Glutamatergic neuron (in vitro differentiated cells): ENCODE measurements at places on chromosomes 13 and 19.

DNA sequence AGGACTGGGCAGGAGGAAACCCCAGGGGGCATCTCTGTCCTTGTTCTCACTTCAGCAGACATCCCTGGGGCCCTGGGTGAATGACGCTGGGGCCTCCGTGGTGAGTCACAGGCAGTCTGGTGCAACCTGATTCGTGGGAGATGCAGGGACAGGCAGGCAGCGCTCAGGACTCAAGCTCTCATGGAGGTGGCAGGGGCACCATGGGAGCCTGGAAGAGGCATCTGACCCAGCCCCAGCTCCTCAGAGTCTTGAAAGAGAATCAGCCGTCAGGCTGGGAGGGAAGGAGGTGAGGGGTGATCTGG, 14.0 kb upstream of the PTOV1 start:
- no peak for DNase-seq

- DNase-seq, result no peak
Measured at GRCh38 chr13:77902319-77902963, 16.2 kb downstream of the EDNRB start.

- DNase-seq, result no peak
Measured at GRCh38 chr13:111166882-111167675, 52.0 kb downstream of the ARHGEF7 start.

- DNase-seq, result peak; percentile 84
Measured at GRCh38 chr19:44356383-44357111, at the start of gene ZNF112. TSS of gene ZNF112 (minus strand) at chr19:44356680. CDS start at chr19:44340539, 16,141 bp downstream.
